ENCODE measurements at places on chromosomes 5 and 9.

DNA sequence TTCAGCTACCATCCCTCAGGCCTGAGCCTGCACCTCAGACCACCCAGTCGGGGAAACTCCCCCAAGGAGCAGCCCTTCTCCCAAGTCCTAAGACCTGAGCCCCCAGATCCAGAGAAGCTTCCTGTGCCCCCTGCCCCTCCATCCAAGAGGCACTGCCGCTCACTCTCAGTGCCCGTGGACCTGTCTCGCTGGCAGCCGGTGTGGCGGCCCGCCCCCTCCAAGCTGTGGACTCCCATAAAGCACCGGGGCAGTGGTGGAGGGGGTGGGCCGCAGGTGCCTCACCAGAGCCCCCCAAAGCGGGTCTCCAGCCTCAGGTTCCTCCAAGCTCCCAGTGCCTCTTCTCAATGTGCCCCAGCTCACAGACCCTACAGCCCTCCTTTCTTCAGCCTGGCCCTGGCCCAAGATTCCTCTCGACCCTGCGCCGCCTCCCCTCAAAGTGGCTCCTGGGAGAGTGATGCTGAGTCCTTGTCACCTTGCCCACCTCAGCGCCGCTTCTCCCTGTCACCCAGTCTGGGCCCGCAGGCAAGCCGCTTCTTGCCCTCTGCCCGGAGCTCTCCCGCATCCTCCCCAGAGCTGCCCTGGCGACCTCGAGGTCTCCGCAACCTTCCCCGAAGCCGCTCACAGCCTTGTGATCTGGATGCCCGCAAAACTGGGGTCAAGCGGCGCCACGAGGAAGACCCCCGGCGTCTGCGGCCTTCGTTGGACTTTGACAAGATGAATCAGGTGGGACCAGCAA, 7.0 kb downstream of the FAM53C start:
- DNase-seq = no peak

GRCh38 chr5:68385936-68386335, 170.4 kb downstream of the PIK3R1 start:
- DNase-seq = no peak

GRCh38 chr9:16612627-16613026, 257.8 kb downstream of the BNC2 start:
- DNase-seq = no peak

DNA sequence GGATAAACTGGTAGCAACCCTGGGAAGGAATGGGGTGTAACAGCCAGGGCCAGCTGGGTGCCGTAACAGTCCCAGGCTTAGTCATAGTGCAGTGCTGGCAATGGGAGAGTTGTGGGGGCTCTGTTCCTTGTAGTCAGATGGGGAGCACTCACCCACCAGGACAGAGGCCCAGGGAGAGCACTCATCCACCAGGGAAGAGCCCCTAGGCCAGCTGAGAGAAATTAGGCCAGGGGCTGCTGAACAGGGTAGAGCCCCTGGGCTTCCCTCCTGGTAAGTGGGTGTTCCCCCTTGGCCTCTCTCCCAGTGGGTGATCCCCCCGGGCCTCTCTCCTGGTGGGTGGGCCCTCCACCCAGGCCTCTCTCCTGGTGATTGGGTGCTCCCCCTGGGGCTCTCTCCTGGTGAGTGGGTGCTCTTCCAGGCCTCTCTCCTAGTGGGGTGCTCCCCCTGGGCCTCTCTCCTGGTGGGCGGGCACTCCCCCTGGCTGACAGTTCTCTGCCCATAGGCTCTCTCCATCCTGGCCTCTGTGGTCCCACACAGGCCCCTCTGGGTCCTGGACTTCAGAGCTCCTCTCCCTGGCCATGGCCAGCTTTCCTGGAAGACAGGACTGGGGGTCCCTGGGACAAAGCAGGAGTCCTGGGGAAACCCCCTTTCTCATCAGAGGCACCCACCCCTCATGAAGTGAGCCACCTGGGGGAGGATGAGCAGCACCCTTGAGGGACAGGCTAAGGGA, 13.4 kb downstream of the FGD3 start:
- no peak for DNase-seq

- no peak for DNase-seq
Observed at GRCh38 chr9:90137801-90138200, 504.8 kb downstream of the DIRAS2 start.

DNA sequence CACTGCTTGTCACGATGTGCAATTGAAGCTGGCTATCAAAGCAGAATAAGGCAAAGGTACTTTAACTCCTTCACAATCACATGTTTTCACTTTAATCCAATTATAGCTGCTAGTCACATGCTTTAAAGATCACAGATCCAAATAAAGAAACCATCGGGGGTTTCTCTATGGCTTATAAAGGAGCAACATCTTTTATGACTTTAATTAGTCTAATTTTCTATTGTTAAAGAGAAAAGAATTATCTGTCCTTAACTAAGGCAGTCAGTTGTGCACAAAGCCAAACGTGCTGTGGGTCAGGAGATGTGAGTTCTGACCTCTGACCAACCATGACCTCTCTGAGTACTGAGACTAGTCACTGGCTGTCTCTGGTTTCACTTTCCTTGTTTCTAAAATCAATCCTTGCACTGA, 561.1 kb downstream of the RAB3C start:
- DNase-seq = no peak
